Activated T-cell treated with anti-CD3 and anti-CD28 coated beads, Interleukin-2, amount 50 U/mL, for 72 hours (primary cell): ENCODE measurements at places on chromosomes 12 and 14. TPM values are rescaled to one million over a fixed set of nuclear protein-coding genes. Genes with fewer than 3 reads are reported as not detected.

DNA sequence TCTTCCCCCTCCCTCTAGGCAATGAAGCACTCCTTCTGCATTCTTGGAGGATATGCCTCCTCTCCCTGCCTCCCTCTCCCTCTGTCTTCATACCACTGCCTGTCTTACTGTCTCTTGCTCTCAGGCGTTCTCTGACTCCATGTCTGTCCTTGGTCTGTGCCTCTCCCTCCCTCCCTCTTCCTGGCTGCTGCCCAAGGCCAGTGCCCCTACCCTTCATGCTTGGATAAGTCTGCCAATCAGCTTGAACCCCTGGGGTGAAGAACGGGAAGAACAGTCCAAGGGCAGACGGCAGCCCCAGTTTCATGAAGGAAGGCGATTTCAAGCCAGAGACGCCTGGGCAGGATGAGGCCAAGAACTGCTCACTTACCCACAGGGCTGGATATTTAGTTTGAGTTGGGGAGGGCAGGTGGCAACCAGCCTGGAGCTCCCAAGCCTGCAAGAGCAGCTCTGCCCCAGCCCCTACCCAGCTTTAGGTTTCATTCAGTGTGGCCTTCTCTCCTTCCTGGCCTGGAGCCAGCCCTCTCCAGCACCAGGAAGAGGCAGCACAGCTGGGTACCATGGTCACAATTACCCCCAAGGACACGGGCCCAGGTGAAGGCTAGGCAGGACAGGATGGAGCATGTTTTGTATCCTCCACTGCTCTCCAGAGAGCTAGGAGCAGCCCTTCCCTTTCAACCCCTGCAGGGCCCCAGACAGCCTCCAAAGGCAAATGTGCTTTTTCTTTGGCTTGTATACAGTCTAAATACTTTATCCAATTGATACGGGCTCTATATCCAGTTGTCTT is 35.8 kb upstream of the LTBP2 start:
- DNase-seq: no peak

DNA sequence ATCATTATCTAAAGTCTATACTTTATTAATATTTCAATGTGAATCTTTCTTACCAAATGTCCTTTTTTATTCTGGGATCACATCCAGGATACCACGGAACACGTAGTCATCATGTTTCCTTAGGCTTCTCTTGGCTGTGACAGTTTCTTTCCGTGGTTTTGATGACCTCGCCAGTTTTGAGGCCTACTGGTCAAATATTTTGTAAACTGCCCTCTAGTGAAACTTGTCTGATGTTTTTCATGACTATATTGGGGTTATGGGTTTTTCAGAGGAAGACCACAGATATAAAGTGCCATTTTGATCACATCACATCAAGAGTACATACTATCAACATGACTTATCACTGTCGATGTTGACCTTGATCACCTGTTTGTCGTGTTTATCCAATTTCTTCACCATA is 14.1 kb upstream of the SERPINA6 start:
- DNase-seq: no peak

DNA sequence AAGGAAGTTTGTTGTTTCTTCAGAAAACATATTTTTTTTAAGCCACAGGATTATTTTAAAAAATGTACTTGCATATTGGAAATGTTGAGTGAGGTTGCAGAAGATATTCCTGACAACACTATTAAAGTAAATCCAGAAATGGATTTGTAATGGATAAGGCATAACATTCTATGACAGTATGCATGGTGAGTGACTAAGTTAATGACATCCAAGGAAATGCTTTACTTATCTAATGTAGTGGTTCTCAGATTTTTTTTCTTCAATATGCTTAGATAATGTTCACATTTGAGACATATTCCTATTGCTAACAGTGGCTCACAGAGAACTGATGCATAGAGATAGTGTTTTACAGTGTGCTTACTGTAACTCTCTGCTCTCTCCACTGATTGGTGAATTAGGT is 49.4 kb downstream of the ZDHHC17 start:
- no peak for DNase-seq

DNA sequence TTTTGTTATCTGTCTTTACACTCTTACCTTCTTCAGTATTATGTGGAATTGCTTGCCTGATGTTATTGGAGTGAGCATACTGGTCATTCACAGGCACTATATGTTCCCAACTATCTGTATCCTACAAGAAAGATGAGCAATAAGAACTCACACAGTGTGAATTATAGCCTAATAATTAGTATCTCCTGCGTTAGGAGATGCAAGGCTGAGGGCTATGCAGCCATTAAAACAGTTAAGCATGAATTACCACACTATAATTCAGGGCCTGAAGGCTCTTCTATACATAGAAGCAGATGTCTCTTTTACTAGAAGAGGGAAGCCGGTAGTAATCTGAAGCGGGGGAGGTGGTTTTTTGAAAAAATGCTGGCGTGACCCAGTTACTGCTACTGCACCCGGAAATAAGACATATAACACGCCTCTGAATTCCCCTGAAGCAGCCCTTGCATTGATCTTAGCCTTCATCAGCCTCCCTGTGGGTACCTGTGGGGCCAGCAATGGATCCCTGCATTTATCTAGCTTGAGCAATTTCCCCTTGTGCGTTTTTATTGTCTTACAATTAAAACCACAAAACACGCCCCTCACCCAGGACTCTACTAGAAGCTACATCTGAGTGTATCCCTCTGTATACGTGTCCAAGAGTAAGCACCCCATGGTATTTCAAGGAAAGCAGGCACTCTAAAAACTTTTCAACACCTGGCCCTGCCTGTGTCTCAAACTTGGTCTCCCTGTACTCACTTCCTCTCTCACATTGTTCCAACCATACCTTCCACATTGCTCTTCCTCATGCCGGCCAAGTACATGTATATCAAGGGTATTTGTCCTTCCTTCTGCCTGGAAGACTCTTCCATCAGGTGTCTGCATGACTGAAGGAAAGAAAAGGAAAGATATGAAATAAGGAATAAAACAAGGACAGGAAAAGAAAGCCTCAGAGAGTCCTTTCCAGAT is 210.9 kb upstream of the ARID2 start:
- DNase-seq: peak; percentile 59

DNA sequence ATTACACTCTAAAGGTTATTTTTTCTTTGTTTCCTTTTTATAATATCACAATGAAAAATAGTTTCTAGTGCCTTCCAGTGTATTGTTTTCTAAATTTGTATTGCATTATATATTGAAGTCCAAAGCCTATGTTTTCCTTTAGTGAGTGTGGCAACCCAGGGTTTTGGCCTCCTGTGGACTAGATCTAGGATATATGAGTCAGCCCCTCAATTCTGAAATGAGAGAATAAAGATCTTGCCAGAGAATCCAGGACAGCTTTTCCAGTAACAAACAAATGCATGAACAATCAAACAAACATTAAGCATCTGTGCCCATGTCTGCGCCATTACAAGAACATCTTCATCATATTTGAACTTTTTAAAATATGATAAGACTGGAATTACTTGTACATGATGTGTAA is 70.7 kb upstream of the SSTR1 start:
- no peak for DNase-seq

DNA sequence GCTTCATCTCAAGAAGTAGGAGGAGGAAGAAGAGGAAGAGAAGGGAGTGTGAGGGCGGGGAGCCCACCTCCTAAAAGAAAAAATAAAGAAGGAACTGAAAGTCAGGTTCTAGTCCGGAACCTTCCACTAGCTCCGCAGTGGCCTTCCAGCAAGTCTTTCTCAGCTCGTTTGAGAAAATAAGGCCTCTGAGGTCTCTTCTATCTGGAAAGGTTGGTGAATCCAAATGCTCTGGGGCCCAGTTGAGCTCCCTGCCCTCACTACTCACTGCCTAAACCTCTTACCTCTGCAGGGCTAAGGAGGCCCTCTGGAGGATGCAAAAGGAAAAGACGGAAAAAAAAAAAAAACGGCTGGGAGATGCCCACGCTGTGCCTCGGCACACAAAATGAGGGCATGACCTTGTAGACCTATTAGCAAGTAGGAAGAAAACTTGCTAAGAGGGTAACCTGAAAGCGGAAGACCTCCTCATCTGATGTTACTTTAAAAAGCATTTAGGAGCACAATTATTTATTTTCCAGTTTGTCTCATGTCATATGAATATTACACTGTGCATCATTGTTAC is 35.9 kb downstream of the FBLN5 start:
- peak; percentile 47 for DNase-seq

GRCh38 chr14:95523051-95523814 is 6.8 kb upstream of the SYNE3 start:
- peak; percentile 71 for DNase-seq

- no peak for DNase-seq
Measured at GRCh38 chr12:131441060-131441396, 269.9 kb upstream of the SFSWAP start.

DNA sequence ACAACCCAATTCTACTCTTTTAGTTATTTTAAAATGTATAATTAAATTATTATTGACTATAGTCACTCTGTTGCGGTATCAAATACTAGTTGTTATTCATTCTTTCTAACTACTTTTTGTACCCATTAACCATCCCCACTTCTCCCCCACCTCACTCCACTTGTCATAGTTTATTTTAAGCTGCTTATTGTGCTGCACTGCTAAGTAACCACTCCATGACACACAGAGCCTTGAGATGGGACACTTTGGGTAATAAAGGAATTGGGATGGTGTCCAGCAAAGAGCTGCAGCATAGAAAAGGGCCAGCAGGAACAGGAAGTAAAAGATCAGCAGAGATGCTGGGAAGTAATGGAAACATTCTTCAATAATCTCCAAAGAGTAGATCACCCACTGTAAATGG is 123.0 kb downstream of the RPS29 start:
- DNase-seq: no peak

- peak; percentile 53 for DNase-seq
Measured at GRCh38 chr12:89949457-89950195, 241.0 kb upstream of the ATP2B1 start.

DNA sequence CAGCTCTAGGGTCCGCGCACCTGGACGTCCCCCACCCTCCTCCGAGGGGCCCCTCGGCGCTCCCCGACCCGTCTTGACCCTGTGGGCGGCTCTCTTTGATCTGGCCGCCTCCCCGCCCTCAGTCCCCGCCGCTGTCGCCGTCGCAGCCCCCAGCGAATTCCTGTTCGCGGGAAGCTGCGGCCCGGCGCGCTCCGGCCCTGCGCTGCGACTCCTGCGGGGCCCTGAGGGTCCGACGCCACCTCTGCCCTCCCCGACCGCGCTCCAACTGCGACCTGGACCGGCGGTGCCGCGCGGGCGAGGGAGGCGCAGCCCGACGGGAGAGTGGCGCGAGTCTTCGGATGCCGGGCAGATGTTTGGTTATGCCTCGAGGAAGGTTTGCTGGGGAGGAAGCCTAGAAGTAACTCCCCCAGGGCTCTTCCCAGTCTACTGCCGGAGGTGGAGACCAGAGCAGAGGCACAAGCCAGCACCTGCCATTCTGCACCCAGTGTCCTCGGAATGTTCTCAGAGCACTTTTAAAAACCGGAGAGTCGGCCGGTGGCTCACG is 440 bp upstream of the ISM2 start:
- DNase-seq: no peak

DNA sequence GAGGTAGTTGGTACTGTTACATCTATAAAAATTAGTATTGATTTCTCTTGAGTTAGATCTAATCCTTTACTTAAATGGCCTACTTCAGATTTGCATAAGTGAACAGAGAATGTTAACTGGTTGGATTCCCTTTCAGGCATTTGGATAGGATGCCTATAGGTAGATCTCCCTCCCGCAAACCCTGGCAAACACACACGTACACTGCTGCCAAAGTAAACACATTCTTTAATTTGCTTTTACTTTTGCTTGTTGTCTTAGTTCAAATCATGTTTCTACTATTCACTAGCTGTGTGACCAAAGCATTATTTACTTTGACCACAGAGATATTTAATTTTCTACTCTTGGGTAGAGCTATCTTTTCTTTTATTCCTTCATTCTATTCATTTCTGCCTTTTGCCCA is 936.1 kb upstream of the FBXO33 start:
- no peak for DNase-seq

DNA sequence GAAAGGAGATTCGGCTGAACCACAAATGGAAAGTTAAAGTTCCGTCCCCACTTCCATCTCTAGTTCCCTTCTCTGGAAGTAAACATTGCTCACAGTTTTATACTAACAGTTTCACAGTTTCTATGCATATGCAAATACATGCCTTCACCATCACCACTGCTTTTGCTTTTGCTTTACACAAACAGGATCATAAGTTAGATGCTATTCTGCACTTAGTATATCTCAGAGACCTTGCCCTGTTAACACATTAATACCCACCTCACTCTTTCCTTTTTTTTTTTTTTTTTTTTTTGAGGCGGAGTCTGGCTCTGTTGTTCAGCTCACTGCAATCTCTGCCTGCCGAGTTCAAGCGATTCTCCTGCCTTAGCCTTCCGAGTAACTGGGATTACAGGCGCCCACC is 890 bp downstream of the TEP1 start:
- DNase-seq: no peak

DNA sequence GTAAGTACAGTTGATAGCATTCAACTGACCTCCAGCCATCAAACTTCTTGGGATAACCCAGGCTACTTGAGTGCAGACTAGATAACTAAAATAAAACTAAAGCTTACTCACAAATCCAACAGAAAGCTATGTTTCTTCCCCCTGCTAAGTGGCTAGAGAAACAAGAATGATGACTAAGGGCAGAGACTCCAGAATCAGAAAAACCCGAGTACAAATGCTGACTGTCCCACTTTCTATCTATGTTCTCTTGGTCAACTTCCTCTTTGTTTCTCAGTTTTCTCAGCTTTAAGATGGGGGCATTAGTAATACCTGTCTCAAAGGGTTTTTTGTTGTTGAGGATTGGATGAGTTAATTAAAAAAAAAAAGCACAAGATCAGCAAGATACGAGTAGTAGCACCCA is 6.1 kb upstream of the NUAK1 start:
- DNase-seq: no peak

The SYNE3 gene
- 66.2 TPM for total RNA-seq

DNA sequence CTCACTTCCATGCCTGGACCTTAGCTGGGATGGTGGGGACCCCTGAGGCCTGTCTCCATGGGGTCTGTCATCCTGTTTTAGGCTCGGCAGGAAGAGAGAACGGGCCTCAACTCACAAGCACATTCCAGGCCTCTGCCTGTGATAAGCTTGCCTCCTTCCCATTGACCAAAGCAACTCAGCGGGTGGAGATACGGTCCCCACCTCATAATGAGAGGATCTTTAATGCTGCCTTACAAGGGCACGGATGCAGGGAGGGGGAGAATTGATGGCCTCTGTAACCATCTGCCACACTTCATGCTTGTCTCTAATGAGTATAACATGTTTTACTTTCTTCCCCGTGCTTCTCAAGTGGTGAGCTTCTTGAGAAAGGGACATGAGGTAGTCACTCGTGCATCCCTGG is 50.0 kb downstream of the GLT1D1 start:
- DNase-seq: no peak

DNA sequence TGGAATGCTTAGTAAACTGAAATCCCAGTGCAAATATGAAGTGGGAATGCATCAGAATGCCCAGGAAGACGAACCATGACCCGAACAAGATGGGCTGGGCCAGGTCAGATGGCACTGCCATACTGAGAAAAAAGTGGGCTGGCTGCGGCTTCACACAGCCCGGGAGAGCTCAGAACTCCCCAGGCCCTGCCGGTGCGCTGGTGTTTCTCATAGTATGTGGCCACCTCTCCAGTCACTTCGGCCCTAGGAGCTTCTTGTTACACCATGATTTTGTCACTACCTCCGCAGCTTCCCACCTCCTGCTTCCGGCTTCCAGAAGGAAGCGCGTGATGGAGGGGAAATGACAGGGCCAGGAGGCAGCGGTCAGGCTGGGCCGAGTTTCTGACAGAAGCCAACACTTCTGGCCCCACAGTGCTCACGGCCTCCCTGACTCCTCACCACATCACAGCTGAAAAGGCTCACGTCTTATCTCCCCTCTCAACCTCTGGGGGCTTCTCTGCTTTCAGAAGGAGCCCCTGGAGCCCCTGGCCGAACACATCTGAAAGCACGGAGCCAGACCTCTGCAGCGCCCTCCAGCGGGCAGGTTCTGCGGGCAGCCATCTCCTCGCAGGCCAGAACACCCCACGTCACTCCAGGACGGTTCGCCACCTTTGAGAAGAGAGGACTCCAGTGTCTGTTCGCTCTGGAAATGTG is 30.7 kb downstream of the DAD1 start:
- peak; percentile 85 for DNase-seq
